Lower leg skin (tissue), 4 donors: ENCODE measurements at places on chromosomes 1 and 21.

DNA sequence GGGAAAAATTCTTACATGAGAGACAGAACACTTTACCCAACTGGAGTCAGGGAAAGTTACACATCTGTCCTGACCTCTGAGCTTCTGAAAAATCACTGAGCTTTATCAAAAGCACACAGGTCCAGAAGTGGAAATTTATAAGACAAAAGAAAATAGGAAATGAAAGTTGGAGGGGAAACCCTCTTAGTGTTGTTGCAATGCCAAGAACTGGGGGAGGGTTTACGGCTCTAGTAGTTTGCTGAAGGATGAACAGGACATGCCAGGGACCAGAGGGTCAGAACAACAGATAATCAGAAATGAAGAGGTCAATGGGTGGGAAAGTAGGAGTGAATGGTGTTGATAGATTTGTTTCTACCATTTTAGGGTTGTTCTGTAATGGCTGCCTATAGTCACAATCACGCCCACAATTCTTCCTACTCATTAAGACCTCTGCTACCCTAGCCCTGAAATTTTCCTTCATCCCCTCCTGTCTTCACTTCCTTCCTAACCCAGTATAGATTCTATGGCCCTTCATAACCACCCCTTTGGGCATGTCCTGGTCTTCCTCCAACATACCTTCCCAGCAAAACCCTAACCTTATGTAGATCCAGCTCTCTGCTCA lies 30.3 kb upstream of the FMOD start:
- no peak for DNase-seq

- peak; percentile 78 for DNase-seq
These were observed 20.9 kb upstream of the RGL1 start for GRCh38 chr1:183783767-183784637.

- DNase-seq = no peak
These were observed 2.8 kb upstream of the HPCAL4 start for GRCh38 chr1:39694026-39694425.

- no peak for DNase-seq
These were observed 1171.0 kb downstream of the MRPL39 start for GRCh38 chr21:24436236-24436635.

DNA sequence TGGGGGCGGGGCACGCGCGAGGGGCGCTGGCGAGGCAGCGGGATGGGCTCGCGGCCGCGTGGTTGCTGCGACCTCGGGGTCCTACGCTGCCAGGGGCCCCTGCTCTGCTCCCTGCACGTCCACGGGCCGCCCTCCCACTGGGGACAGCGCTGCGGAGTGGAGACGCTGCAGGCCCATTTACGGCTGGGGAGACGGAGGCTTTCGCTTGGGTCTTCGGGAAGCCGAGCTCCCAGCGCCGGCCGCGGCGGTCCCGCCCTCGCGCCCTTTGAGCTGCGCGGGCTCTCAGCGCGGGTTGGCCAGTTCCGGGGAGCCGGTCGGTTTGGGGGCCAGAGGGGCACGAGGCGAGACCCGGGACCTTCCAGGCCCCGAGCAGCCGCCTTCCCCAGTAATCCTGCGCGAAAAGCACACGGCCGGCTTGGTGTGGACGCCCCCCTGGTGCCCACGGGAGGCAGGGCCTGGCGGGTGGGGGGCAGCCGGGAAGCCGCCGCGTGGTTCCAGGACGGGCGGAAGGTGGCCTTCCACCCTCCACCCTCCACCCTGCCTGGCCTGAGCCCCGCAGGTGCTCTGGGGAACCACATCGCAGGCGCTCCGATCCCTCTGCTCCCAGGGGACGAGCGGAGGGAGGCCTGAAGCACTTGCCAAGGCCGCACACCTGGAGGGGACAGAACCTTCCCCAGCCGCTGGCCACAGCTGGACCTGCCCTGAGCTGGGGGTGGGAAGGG lies 570 bp upstream of the PEX10 start:
- DNase-seq = no peak

GRCh38 chr1:42003433-42003832 lies 84.7 kb upstream of the HIVEP3 start:
- no peak for DNase-seq

- DNase-seq = no peak
These were observed 12.0 kb downstream of the CLEC20A start for GRCh38 chr1:178484698-178485225.

DNA sequence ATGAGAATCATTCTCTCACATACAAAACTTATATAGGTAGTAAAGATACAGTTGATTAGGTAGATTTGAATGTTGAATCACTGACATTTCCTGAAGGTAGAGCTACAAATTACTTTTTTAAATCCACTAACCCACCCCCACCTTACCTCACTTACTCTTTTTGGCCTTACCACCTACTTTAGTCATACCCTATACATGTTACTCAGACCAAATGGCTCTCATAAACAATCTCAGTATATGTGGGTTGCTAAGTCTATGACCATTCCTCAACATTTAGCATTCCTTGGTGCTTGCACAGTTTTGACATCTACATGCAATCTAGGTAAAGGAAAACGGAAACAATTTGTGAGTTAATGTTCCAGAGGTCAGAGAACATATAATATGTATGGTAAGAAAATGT lies 26.3 kb downstream of the SYDE2 start:
- DNase-seq = no peak

DNA sequence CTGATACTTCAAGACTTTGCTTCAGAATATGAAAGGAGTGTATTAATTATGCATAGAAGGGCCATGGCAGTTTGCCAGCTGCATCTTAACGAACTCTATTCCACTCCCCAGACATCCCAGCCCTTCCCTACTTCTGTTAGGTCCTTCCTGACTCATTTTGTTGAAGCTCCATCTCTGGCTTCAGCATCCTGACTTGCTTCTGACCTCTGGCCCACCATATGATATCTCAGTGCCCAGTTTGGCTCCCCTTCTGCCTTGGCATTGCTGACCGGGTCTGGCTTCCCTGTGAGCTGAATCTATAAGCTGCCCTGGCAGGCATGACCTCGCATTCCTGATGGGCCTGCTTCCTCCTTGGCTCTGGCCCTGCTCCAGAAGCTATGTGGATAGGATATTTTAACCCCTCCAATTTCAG lies 27.6 kb upstream of the ARHGAP29 start:
- DNase-seq = no peak

DNA sequence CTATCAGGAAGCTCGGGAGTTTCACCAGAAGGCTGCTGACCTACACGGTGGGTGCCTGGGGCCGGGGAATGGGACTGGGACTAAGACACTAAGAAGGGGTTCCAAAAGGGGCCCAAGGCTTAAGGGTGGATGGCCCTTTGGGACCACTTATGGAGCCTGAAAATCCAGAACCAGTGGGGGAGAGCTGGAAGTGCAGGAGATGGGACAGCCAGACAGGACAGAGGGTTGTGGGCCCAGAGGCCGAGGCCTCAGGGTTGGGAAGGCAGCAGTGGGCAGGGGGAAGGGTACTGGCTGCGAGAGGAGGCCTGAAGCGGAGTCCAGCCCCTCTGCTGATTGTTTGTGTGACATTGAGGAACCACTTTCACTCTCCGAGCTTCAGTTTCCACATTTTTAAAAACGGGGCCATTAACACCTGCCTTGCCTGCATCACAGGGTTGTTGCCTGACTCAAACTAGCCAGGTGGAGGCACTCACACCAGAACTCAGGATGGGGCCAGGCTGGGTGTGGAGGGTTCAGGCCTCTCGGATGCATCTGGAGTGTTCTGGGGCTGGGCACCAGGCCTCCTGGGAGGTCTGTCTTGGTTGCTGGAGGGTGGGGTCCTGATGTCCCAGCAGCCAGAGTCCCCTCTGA lies 3.0 kb downstream of the TTC24 start:
- no peak for DNase-seq

DNA sequence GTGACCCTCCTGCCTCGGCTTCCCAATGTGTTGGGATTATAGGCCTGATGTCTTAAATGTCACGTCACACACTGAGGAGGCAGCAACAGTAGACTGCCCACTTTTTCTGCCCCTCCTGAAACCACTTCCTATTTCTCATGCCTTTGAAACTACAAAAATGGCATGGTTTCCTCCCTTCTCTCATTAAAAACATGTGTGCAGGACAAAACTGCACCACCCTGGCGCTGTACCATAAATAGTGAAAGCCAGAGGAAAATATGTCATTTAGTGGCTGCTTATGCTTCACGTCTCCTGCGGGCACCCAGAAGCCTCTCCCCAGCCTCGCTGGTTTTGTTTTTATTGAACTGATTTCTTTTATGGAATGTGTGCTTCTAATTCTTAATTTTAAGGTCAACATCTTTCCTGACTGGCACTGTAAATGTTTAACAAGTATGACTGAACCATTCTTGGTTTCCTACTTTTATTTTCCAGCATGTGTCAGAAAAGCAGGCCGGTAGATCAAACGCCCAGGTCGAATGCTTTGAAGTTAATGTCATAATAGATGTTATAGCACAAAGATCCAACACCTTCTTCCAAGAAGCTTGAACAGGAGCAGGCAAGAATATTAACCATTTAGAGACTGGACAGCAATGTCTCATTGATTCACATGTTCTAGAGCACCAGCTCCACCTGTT lies 59.6 kb upstream of the C1orf87 start:
- DNase-seq = no peak

DNA sequence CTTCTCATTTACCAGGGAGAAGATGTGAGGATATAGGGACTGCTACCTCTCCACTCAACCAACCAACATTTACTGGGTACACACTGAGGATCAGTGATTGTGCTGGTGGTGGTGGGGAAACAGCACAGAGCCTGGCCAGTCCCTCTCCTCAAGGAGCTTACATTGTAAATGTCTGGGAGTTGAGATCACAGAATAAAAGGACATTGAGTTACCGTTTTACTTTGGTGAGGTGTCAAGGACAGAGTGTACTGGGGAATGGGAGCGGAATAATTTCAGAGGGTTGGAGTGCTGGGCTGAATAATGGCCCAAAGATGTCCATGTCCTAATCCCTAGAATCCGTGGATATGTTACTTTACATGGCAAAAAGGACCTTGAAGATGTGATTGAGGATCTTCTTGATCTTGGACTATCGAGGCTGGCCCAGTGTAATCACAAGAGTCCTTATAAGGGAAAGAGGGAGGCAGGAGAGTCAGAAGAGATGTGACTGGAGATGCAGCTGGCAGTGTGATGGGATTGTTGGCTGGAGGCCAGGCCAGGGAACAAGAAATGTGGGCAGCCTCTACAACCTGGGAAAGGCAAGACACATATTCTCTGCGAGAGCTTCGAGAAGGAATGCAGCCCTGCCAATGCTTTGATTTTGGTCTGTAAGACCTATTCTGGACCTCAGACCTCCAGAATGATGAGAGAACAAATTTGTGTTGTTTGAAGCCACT lies 26.6 kb upstream of the RWDD3 start:
- no peak for DNase-seq

DNA sequence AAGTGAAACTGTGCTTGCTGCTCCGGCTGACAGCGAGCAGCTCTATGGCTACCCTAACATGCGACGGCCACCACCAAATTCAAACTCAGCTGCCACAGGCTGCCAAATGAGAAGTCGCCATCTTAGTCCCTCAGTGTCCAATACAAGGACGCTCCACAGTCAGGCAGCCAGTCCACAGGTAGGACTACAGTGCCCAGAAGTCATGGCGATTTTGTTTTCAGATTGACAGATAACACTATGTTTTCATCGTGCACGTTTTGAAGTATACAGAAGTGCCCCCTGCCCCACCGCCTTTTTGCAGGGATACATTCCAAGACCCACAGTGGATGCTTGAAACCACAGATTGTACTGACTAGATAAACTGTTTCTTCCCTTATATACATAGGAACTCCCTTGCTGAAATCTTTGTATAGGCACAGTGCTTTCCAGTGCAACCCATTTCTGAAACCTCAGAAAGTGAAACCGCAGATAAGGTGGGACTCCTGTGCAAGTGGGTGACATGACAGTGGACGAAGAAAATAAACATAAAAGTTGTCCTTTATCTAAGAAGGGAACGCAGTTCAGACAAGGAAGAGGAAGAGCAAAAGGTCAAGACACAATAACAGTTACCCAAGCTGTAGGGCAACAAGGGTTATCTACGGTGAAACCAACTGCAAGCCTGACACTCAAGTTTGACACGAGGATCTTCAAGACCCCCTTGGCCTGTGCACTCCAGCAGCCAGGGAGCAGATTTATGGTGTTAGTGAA lies 52.2 kb downstream of the STX6 start:
- DNase-seq = no peak

- no peak for DNase-seq
These were observed 42.6 kb downstream of the DNM3 start for GRCh38 chr1:171883849-171884248.

DNA sequence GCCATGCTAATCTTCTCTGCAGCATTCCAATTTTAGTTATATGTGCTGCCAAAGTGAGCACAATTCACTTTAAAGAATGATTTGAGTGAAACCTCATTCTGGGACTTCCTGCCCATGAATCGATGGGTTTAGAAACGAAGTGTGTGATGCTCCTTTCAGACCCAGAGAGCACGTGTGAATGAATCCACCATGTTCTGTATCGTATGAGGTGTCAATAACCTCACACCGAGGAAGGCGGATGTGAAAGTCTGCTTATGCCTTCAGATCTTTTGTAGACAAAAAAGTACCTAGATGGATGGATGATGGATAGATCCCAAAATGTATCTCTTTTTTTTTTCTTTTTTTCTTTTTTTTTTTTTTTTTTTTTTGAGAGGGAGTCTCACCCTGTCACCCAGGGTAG lies 13.8 kb downstream of the UBASH3A start:
- DNase-seq = no peak

GRCh38 chr1:53605181-53605580 lies 133.8 kb downstream of the GLIS1 start:
- DNase-seq = peak; percentile 28

DNA sequence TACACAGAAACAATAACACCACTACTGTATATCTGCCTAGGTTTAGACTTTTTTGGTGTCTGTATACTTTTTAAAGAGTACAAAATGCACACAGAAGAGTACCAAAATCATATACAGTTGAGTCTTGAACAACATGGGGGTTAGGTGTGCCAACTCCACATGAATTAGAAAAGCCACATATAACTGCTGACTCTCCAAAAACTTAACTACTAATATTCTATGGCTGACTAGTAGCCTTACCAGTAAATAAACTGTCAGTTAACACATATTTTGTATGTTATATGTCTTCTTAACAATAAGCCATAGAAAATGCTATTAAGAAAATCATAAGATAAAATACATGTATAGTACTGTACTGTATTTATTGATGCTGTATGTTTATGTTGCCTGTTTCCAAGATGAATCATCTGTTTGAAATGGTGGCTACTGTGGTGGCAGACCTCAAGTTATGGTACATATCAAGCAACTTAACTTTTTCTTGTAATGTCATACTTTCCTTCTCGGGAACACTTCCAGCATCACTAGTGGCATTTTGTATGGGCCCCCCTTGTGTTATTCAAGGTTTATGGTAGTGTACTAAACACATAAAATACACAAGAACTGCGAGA lies 71.2 kb downstream of the LHX4 start:
- DNase-seq = no peak

DNA sequence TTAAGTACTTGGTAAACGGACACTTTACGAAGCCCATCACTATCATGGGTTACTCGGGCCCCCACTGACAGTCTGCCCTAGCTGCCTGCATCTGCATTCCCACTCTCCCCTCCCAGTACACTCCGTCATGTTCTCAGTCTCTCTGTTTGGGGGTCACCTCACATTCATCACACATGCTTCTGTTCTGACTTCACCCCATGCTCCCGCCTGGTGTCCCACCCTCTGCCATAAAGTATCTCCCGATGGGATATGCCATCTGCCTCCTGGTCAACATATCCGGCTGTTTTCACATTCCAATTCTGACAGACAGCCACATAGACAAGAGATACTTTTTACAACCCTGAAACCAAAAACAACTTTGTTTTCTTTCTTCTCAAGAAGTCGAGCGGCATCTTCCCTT lies 1.0 kb downstream of the OLFML2B start:
- DNase-seq = no peak
